Aorta (tissue), 5 donors: ENCODE measurements at places on chromosomes 12 and 14. TPM values are rescaled to one million over a fixed set of nuclear protein-coding genes. Genes with fewer than 3 reads are reported as not detected.

DNA sequence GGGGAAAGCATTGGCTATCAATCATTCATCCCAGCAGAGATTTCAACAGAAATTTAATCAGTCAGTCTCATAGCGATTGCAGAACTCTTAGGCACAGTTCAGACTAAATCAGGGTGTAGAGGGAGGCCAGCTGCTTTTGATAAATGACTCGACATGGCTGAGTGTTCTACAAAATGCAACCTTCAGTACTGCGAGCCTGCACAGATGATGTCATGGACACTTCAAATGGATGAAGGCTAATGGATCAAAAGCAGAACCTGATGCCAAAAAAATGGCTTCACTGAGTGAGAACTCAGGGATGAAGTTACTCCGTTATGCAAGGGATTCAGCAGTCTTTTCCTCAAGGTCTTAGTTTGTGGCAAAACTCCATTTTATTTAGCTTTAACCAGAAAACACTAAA, 167.3 kb downstream of the DACT1 start:
- no peak for DNase-seq
- H3K27ac ChIP-seq: no peak overlapping the region
- no peak overlapping the region for H3K4me3 ChIP-seq
- H3K36me3 ChIP-seq: no peaks in the 10 kb centered on the region

OR4E2 gene
- not detected for total RNA-seq

- no peak for DNase-seq
- H3K27ac ChIP-seq: no peak overlapping the region
- H3K4me3 ChIP-seq: no peak overlapping the region
- H3K36me3 ChIP-seq: no peaks in the 10 kb centered on the region
These were observed 227.3 kb downstream of the DPF3 start for GRCh38 chr14:72666610-72667009.

GRCh38 chr14:103066399-103066798, 9.1 kb upstream of the CDC42BPB start:
- no peak overlapping the region for H3K27ac ChIP-seq
- H3K36me3 ChIP-seq: no peaks in the 10 kb centered on the region
- no peak for DNase-seq
- no peak overlapping the region for H3K4me3 ChIP-seq

GRCh38 chr12:103505371-103506236, 9.8 kb upstream of the C12orf42 start:
- no peak for DNase-seq
- H3K36me3 ChIP-seq: no peaks in the 10 kb centered on the region
- no peaks in the 10 kb centered on the region for H3K4me1 ChIP-seq
- H3K27ac ChIP-seq: no peak overlapping the region

DNA sequence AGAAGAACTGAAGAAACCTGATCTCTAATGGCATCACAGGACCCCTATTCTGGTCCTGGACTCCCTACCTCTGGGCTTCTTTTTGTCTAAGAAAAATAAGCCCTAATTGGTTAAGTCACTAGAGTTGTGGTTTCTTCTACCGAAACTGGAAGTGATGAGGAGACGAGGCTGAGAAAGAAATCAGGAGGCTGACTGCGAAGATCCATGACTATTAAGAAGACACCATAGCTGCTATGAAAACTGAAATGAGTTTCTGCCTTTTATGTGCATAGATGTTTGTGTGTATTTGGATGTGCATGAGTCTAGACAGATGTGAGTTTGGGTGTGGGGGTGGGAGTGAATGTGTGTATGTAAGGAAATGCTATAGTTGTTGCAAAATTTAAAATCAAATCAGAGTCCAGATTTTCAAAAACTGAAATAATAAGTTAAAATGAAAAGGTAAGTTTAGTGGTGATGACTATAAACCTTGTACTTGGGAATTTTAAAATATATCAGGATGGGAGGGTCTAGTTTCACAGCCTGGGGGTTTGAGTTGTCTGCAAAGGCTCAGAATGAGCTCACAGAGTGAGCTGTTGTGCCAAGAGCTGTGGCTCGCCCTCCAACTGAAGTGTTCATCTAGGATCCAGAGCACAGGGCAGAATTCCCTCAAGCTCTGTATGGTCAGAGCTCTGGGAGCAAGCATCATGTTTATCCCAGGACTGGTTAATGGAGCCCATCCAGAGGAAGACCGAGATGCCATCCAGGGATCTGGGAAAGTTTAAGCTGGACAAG, 94.9 kb downstream of the VCPKMT start:
- H3K27me3 ChIP-seq: no peaks in the 10 kb centered on the region
- no peak for DNase-seq
- peak overlapping the region; percentile 34 for H3K27ac ChIP-seq
- no peak overlapping the region for H3K4me3 ChIP-seq
- no peaks in the 10 kb centered on the region for H3K36me3 ChIP-seq

DNA sequence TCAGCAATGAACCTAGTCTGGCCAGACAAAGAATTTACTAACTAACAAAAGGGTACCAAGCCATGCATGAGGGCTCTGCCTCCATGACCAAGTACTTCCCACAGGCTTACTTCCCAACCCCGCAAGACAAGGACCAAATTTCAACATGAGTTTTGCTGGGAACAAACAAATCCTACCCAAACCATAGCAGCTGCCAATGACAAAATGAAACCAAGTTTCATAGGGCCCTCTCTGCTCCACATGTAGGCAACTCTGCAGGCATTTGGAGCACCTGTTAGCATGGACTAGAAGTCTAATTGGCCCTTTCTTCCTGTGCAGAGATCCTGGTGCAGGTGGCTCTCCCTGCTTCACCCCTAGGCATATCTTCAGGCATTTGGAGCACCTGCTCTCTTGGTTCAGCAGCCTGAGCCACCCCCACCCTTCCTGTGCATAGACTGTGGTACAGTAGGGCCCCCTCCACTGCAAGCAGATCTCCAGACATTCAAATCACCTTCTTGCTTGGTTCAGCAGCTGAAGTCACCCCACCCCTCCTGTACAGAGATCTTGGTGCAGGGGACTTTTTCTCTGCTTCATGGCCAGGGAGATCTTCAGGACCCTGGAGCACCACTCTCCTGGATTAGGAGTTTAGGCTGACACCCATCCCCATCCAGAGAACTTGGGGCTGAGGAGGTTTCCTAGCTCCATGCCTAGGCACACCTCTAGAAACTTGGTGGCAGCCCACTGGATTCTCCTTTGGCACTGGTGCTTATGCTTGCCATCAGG, 308.7 kb downstream of the RPAP3 start:
- DNase-seq: no peak
- H3K4me1 ChIP-seq: no peaks in the 10 kb centered on the region
- no peak overlapping the region for H3K4me3 ChIP-seq
- no peaks in the 10 kb centered on the region for H3K36me3 ChIP-seq
- no peaks in the 10 kb centered on the region for H3K27me3 ChIP-seq

GRCh38 chr14:24298892-24299254, 707 bp downstream of the DHRS1 start:
- H3K27ac ChIP-seq: no peak overlapping the region
- no peaks in the 10 kb centered on the region for H3K27me3 ChIP-seq
- no peak for DNase-seq

GRCh38 chr12:39846971-39847650, 227.5 kb upstream of the ABCD2 start:
- H3K27ac ChIP-seq: no peak overlapping the region
- H3K27me3 ChIP-seq: no peaks in the 10 kb centered on the region
- no peak overlapping the region for H3K4me3 ChIP-seq
- no peaks in the 10 kb centered on the region for H3K36me3 ChIP-seq
- H3K4me1 ChIP-seq: no peaks in the 10 kb centered on the region
- no peak for DNase-seq

GRCh38 chr12:101784376-101784775, 45.1 kb upstream of the SYCP3 start:
- H3K36me3 ChIP-seq: peaks cover 6% of the 10 kb centered on the region
- no peak for DNase-seq
- H3K27ac ChIP-seq: no peak overlapping the region
- H3K4me3 ChIP-seq: no peak overlapping the region

DNA sequence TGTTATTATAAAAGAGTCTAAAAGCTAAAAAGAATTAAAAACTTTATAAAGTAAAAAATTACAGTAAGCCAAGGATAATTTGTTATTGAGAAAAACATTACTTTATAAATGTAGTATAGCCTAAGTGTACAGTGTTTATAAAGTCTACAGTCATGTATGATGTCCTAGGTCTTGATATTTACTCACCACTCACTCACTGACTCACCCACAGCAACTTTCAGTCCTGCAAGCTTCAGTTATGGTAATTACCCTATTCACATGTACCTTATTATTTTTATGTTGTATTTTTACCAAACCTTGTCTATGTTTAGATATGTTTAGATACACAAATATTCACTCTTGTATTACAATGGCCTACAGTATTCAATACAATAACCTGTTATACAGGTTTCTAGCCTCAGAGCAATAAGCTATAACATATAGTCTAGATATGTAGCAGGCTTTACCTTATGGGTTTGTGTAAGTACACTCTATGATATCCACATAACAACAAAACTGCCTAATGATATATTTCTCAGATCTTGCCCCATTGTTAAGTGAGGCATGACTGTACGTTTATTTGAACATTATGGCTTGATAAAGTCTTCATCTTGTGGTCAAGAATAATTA, 113.7 kb upstream of the KITLG start:
- H3K4me1 ChIP-seq: no peaks in the 10 kb centered on the region
- H3K27ac ChIP-seq: no peak overlapping the region
- H3K4me3 ChIP-seq: no peak overlapping the region
- no peaks in the 10 kb centered on the region for H3K36me3 ChIP-seq
- H3K27me3 ChIP-seq: no peaks in the 10 kb centered on the region
- no peak for DNase-seq

CEP290 gene
- 16.2 TPM for total RNA-seq

TBX3 gene
- 3.7 TPM for total RNA-seq

DNA sequence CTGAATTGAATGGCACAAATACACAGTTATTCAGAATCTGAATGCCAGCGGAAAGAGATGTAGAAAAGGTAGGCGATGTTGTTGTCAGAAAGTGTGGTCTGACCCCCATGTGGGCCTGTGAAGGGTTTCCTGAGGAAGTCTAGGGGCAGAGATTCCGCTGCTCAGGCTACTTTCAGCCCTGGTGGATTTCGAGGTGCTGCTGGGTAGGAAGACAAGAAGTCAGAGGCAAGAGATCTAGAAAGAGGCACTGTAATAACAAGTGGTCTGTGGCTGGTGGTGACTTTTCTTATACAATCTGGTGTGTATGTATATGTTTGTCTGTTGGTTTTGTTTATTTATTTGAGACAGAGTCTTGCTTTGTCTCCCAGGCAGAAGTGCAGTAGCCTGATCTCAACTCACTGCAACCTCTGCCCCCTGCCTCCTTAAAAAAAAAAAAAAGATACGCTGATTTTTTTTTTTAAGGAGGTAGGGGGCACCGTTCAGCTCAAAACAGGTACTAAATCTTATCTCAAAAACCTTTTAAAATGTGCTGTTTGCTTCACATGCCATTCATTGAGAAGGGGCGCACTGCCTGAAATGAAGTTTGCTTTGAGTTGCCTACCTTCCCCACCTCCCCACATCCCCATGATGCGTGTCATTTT, 27.1 kb upstream of the MANSC4 start:
- DNase-seq: no peak
- no peaks in the 10 kb centered on the region for H3K27me3 ChIP-seq
- no peaks in the 10 kb centered on the region for H3K36me3 ChIP-seq
- H3K4me3 ChIP-seq: no peak overlapping the region

DNA sequence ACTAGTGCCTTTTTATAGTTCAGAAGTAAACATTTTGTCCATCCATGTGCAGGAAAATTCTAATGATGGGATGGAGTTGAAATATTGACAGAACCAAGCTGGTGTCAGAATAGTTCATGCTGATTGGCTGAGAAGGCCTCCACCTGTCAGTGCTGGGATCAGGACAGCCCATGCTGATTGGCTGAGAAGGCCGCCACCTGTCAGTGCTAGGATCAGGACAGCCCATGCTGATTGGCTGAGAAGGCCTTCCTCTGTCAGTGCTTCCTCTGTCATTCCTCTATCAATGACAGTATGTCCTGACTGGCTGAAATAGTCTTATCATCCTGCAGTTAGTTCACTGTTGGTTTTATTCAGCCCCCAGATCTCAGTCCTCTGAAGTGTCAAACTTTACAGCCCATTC, 95.7 kb downstream of the PPP2R5C start:
- no peaks in the 10 kb centered on the region for H3K27me3 ChIP-seq
- H3K4me1 ChIP-seq: no peaks in the 10 kb centered on the region
- no peak overlapping the region for H3K4me3 ChIP-seq
- no peak for DNase-seq
- no peak overlapping the region for H3K27ac ChIP-seq
- no peaks in the 10 kb centered on the region for H3K36me3 ChIP-seq

GRCh38 chr12:48773686-48774085, 15.2 kb downstream of the ADCY6 start:
- H3K36me3 ChIP-seq: peaks cover 2% of the 10 kb centered on the region
- no peak for DNase-seq
- no peak overlapping the region for H3K27ac ChIP-seq
- H3K27me3 ChIP-seq: no peaks in the 10 kb centered on the region

CPNE6 gene
- 0.71 TPM for total RNA-seq

- no peaks in the 10 kb centered on the region for H3K4me1 ChIP-seq
- no peak overlapping the region for H3K4me3 ChIP-seq
- H3K27ac ChIP-seq: no peak overlapping the region
- H3K36me3 ChIP-seq: no peaks in the 10 kb centered on the region
- no peaks in the 10 kb centered on the region for H3K27me3 ChIP-seq
- DNase-seq: no peak
These were observed 190.2 kb upstream of the CAND1 start for GRCh38 chr12:67078957-67079356.

DNA sequence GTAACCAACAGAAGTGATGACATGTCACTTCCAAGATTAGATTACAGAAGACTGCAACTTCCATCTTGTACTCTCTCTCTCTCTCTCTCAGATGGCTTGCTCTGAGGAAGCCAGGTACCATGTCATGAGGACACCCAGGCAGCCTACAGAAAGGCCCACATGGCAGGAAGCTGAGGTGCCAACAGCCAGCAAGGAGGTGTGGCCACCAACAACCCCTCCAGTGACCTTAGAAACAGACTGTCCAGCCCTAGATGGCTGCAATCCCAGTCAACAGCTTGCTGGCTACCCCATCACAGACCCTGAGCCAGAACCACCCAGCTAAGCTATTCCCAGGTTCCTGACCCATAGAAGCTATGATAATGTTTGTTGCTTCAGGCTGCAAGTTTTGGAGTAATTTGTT, 178.4 kb downstream of the ITPR2 start:
- H3K27ac ChIP-seq: no peak overlapping the region
- no peaks in the 10 kb centered on the region for H3K4me1 ChIP-seq
- no peak overlapping the region for H3K4me3 ChIP-seq

PROX2 gene
- not detected for total RNA-seq

ABCD2 gene
- total RNA-seq: 0.42 TPM

DHRS1 gene
- total RNA-seq: 27.3 TPM

DNA sequence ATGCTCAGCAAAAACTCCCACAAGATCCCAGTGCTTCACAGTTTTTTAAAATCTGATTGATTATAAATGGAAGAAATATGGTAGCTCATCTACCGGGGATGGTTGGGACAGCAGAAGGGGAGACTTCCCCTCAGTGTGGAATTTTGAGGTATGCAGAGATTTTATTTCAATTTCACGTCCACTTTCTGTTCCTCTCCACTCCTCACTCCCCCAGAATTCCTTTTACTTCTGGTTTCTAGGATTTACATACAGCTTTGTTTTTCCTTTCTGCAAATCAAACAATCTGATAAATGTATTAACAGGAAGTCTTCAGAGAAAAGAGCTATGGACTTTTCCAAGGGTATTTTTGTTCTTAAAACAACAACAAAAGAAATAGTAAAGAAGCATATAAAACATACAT, 181.5 kb upstream of the ARHGAP5 start:
- no peak overlapping the region for H3K27ac ChIP-seq
- H3K27me3 ChIP-seq: no peaks in the 10 kb centered on the region
- no peaks in the 10 kb centered on the region for H3K4me1 ChIP-seq
- no peaks in the 10 kb centered on the region for H3K36me3 ChIP-seq
- no peak for DNase-seq
